Right renal cortex interstitium (tissue), 3 donors: ENCODE measurements at places on chromosomes 3 and 15.

GRCh38 chr15:78194568-78194925 is 39.8 kb downstream of the ACSBG1 start:
- DNase-seq: no peak

- no peak for DNase-seq
Measured at GRCh38 chr15:70170096-70170699, 72.5 kb upstream of the TLE3 start.

GRCh38 chr3:18372786-18373405 is 52.2 kb downstream of the SATB1 start:
- no peak for DNase-seq

DNA sequence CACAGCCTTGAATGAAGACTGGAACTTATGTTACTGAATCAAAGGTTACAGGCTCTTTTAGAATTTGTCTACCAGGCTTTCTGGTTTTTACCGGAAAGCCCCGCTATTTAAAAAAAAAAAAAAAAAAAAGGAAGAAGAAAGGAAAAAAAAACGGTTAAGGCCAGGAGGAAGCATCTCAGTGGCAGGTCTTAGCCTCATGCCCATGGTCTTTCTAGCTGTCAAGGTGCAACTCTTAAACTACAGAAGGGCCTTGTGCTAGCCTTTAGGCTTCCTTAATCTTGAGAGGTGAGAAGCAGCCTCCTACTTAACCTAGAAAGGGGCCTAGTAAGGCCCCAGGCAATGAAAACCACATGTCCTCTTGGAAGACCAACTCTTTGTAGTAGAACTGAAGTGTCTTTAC is 77.5 kb downstream of the TBC1D5 start:
- DNase-seq: no peak

GRCh38 chr3:120446891-120447668 is 3.7 kb downstream of the FSTL1 start:
- no peak for DNase-seq
